ENCODE measurements at places on chromosomes 13 and 19.

GRCh38 chr13:76790526-76790925 lies 95.7 kb downstream of the KCTD12 start:
- no peak for DNase-seq

- DNase-seq = no peak
These were observed 145.1 kb downstream of the LACC1 start for GRCh38 chr13:44024846-44025195.

GRCh38 chr13:114124921-114125320 lies 7.5 kb downstream of the RASA3 start:
- DNase-seq = no peak

- no peak for DNase-seq
These were observed 69.5 kb upstream of the MCF2L start for GRCh38 chr13:112899281-112900225.

DNA sequence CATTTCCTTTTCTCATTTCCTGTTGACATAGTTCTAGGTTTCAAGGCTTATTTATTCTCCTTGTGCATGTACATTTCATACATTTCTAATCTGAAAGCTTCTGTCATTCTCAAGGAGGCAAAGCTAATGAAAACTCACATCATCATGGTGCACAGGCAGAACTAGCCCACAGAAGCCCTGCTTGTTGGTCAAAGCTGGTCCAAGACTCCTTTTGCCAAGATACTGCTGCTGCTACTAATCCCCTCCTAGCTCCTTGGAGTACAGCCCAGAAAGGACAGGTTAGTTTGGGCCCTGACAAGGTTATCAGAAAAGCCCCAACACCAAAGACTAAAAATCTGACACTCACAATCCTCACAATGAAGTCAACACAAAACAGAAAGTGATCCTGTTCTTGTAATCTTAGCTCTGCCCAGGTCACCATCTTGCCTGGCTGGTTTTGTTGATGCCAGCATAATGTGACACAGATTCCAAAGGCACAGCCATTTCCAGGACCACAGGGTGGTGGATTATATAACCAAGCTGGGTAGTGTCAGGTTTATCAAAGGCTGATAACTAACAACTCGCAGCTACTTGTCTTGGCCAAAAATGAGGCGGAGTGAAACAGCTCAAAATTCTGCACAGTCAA lies 417.4 kb downstream of the NDFIP2 start:
- no peak for DNase-seq
